ENCODE measurements at places on chromosomes 12 and 14. TPM values are rescaled to one million over a fixed set of nuclear protein-coding genes. Genes with fewer than 3 reads are reported as not detected.

The PRB2 gene
- total RNA-seq = not detected

The RDH16 gene
- total RNA-seq = 1.0 TPM

The PLA2G1B gene
- not detected for total RNA-seq

The RNF41 gene
- 79.0 TPM for total RNA-seq

The TDRD9 gene
- 11.0 TPM for total RNA-seq

The SCN8A gene
- 33.6 TPM for total RNA-seq

The NPFF gene
- total RNA-seq = not detected

The TOMM20L gene
- not detected for total RNA-seq

The MAP1LC3B2 gene
- total RNA-seq = 1.5 TPM

The PLEKHH1 gene
- total RNA-seq = 25.3 TPM

The ARG2 gene
- 7.3 TPM for total RNA-seq

The CCDC175 gene
- total RNA-seq = 8.6 TPM

The CD163 gene
- total RNA-seq = 7.3 TPM

The RTN1 gene
- 88.2 TPM for total RNA-seq

The PRKCH gene
- total RNA-seq = 95.0 TPM

The KRT72 gene
- not detected for total RNA-seq

The EGLN3 gene
- total RNA-seq = 31.7 TPM

The SERPINA3 gene
- total RNA-seq = 0.99 TPM

The GLIPR1L1 gene
- total RNA-seq = not detected

The EXOC3L4 gene
- 0.16 TPM for total RNA-seq

The CLEC2A gene
- 1.1 TPM for total RNA-seq
